Epithelial cell of umbilical artery (primary cell): ENCODE measurements at places on chromosomes 2 and 18. TPM values are rescaled to one million over a fixed set of nuclear protein-coding genes. Genes with fewer than 3 reads are reported as not detected.

The SPATA3 gene
- not detected in 2 replicates for total RNA-seq

The ASB18 gene
- not detected in 2 replicates for total RNA-seq

The LINC00305 gene
- not detected in 2 replicates for total RNA-seq

The REG3G gene
- total RNA-seq = not detected in 2 replicates

The EPHA4 gene
- total RNA-seq = 25.3 and 33.1 TPM in 2 replicates

The PIGN gene
- total RNA-seq = 39.6 and 55.6 TPM in 2 replicates

The TOGARAM2 gene
- not detected in 2 replicates for total RNA-seq
